ENCODE measurements at places on chromosomes 1 and 21.
A peak's percentile ranks its signal among the peaks of the same experiment; 100 is the strongest.

DNA sequence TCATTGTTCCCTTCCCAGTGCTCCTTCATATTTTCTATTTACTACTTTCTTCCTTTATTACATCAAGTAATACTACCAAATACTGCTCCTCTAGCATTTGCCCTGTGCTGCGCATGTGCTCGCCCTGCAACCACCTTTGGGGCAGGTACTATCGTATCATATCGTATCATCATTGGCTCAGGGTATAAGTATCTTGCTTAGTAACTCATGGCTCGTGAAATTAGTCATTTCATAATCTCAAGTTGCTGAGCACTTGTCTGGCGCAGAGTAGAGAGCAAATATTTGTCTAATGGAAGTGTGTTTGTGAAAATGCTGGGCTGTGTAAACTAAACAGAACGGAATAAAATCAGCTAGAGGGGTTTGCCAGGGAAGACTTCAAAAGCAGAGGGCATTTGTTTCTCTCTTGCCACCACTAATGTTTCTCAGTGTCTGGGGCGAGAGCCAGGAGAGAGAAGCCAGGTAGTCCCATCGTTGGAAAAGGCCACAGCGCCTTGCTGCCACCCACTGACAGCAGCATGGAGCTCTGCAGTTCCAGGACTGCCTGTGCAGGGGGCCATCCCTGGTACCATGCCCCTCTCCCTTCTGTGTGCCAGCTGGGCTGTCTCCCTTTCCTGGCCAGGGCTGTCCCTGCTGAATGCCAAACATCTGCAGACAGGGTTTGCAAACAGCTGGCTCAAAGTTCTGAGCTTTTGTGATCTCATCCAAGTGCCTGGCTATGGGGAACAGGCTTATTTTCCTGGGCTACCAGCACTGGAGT is 20.0 kb upstream of the CPT2 start:
- DNase-seq = peak; percentile 42

DNA sequence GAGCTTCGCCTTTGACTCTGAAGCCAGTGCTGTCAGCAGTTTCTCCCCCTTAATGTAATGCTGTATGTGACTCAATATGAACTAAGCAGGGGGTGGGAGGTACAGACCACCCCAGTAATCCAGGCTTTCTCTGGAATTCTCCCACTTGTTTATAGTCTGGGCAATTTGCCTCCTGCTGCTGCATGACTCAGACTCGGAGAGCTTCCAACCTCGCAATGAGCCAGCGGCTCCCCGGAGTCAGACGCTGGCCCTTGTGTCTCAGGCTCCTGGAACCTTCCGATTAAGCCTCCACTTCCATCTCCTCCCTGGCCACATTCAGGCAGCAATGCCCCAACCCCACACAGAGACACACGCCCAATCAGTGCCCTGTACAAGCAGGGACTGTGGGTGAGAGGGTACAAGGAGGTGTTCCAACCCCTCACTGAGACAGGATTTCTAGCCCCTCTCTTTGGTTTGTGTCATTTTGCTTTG is 471.7 kb upstream of the VAMP3 start:
- DNase-seq = no peak

- DNase-seq = no peak
Measured at GRCh38 chr1:206658981-206659273, 23.6 kb downstream of the DYRK3 start.

GRCh38 chr1:76939050-76939816 is 72.0 kb downstream of the ST6GALNAC5 start:
- no peak for DNase-seq

- no peak for DNase-seq
Measured at GRCh38 chr21:34687745-34688144, 19.0 kb downstream of the CLIC6 start.

GRCh38 chr1:84382127-84382526 is 16.2 kb upstream of the DNASE2B start:
- no peak for DNase-seq

DNA sequence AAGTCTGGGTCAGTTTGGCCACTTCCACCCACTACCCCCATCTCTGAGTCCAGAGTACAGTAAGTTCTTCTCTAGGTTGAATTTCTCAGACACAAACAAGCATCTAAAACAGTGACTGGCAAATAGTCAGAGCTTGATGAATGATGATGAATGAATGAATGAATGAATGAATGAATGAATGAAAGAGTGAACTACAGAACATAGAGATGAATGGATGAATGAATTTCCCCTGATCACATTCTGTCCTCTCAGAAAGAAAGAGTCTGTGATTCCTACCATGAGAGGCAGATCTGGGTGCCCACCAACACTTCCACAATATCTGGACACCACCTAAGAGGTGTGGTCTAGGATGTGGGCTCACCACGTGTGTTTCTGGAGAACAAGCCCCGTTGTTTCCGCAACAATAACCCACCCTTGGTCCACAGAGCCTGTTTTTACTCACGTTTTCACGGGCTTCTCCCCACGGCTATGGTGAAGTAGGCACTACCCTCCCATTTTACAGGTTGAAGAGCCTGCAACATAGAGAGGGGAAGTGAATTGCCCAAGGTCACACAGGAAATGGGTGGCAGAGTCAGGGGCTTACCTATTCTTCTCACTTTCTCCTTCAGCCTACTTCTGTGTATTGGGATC is 40.2 kb upstream of the IFFO2 start:
- DNase-seq = no peak

DNA sequence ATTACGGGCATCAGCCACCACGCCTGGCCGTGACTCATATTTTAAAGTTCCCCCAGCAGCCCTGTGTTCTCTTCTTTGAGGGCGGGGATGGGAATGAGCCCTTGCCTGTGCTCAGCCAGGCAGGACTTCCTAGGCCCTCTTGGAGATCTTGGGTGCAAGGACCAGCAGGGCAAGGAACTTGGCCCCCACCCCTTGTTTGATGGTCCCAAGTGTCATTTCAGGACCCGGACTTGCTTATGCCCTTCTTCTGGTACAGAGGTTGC is 9.3 kb downstream of the RASSF5 start:
- DNase-seq = no peak

GRCh38 chr1:201791779-201792173 is 37.2 kb upstream of the IPO9 start:
- DNase-seq = peak; percentile 24

GRCh38 chr1:198858033-198858432 is 219.2 kb downstream of the PTPRC start:
- DNase-seq = no peak

- DNase-seq = peak; percentile 48
Measured at GRCh38 chr1:43936431-43937151, 3.0 kb downstream of the ARTN start.

DNA sequence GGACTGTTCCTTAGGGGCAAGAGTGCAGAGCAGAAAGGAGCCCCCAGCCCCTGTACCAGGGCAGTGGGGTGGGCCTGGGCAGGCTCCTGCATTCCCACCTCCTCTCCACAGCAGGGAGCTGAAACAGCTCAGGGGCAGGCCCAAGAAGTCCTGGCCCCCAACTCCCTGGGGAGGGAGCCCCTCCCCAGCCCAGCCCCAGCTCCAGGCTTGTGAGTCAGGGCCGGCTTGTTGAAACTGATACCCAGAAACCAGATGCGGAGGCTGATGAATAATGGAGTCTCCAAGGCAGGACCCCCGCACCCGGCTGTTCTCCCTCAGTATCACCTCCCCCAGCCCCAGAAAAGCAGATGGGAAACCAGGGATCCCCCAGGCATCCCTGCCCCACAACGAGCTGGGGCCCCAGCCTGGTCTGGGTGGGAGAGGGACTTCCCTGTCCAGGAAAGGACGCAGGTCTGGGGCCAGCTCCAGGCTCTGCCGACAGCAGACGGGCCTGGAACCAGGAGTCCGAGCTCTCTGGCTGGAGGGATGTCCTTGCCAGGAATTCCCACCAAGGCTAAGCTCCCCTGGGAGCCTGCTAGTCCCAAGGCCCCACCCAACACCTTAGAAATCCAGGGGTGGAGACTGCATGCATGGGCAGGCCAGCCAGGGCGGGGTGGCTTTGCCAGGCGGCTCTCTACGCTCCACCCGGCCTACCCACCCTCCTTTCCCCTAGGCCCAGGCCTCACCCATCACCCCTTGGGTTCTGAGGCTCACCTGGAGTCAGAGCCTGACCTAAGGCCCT is 2.7 kb downstream of the PLEKHG5 start:
- DNase-seq = no peak

DNA sequence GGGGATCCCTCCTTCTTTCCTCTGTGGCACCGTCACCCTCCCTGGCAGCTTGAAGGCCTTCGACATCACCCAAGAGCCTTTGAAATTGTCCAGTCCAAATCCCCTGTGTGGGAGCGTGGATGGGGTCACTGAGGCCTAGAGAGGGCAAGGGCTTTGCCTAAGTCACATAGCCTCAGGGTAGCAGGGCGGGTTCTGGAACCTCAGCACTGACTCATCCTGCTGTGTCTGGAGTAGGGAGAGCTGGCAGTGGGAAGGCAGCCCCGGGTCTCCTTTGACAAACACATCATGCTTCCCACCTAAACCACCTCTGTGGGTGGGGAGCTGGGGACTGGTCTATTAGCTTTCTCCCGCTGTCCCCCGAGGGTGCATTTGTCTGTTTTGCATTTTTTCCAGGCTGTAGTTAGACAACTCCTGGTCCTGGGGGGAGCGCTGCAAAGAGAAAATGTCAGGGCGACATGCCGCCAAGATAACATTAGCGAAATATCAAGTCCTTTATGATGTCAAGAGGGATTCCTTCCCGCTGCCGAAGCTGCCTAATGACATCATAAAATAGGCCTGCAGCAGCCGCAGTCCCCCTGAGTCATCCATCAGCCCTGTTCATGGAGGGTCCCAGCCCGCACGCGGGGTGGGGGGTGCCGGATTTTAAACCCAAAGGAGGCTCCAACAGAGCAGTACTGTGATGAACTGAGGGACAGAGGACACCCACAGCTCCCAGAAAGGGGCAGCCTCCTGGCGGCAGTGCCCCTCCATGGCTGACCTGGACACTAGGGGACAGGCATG is 77.0 kb upstream of the POU3F1 start:
- no peak for DNase-seq

DNA sequence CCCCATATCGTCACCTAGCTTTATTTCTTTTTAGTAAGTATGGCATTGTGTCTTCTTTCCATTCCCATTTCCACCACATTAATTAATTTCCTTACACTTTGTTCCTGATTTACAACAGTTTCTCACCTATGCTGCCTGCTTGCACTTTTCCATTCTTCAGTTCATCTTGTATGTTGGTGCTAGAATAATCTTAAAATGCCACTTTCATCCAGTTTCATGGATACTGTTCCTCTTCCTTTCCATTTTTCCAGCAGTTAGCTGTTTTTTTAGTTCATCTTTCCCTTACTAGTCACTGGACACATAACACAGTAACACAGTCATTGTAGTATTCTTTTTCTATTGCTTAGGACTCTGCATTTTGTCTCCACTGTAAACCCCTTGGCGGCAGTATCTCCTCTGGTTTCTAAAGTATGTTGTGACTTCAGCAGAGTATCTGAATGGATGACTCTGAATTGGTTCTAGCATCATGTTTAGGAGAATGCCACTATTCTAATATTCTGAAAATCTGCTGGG is 2.1 kb downstream of the CDC7 start:
- no peak for DNase-seq

GRCh38 chr1:220013497-220013896 is 32.8 kb downstream of the EPRS1 start:
- no peak for DNase-seq

- no peak for DNase-seq
Measured at GRCh38 chr1:227709451-227709850, 25.7 kb downstream of the JMJD4 start.

- no peak for DNase-seq
Measured at GRCh38 chr21:42062236-42063022, 8.7 kb upstream of the UMODL1 start.

DNA sequence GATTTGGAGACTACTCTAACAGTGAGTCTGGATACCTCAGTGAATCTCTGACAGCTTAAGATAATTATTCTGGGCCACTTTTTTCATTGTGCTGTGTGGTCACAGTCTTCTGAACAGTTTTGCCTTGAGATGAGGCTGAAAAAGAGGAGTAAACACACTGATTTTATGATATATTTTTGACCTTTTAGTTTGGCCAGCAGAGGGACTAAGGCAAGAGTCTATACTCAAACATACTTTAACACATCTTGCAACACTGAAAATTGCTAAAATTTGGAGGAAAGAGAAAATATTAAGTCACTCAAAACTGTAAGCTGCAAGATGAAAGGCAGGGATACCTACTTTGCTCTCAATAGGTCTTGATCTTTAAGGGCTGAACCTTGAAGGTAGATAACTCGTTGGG is 182.7 kb downstream of the KCNT2 start:
- DNase-seq = no peak

DNA sequence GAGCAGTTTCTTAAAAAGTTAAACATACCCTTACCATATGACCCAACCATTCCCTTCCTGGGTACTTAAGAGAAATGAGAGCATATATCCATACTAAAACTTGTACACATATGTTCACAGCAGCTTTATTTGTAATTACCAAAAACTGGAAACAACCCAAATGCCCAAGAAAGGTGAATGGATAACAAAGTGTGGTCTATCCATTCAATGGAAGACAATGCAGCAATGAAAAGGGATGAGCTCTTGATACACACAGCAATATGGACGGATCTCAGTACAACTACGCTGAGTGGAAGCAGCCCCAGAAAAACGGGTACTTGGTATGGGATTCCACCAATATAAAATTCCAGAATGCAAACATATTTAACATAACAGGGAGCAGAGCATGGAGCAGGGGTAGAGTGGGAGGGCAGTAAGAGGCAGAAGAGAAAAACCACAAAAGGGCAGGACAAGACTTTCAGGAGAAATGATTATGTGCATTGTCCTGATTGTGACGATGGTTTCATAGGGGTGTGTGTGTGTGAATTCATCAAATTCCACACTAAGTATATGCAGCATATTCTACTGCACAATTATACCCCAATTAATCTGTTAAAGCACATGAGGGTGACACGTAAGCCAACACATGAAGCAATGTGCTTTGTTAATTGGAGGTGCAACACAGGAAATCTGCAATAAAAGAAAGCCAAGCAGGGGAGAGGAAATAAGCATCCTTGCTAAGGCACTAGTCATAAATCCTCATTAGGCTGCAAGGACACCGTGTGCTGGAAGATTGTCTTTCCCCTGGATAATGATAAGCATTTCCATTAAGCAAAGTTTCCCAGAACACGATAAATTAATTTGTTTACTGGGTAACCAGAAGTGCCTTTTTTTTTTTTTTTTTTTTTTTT is 113.1 kb upstream of the KRTAP19-8 start:
- DNase-seq = no peak

DNA sequence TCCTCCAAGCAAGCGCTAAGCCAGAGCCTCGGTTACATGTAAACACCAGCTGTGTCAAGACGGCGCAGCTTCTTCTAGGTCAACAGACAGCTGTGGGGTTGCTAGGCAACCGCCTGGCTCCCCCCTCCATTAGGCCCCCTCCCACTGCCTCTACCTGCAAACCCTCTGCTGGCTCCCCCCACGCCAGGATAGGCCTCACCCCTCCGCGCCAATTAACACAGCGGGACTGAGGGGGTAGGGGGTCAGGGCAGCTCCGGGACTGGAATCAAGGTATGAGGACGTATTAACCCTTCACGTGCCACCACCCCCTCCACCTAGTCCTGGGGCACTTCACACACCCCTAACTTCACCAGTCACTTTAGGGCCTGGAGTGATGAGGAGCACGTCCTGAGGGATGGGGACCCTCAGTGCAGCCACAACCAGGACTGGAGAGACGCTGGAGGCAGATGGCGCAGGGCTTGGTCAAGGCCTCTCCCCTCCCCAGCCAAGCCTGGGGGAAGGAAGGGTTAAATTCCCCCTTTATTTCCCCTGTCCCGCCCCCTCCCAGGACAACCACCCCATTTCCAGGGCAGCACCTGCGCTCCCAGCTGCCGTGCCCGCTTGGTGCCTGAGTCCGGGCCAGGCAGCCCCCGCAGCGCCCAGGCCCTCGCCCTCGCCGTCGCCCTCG is 37.4 kb upstream of the WASF2 start:
- peak; percentile 84 for DNase-seq

- DNase-seq = no peak
Measured at GRCh38 chr1:26555550-26555981, 26.0 kb downstream of the RPS6KA1 start.

- DNase-seq = no peak
Measured at GRCh38 chr1:213737398-213738035, 250.3 kb upstream of the PROX1 start.
